ENCODE measurements at places on chromosomes 11 and 22. TPM values are rescaled to one million over a fixed set of nuclear protein-coding genes. Genes with fewer than 3 reads are reported as not detected.

LRRN4CL gene
- total RNA-seq: 2.4 TPM

FBXO3 gene
- total RNA-seq: 48.0 TPM

OMP gene
- not detected for total RNA-seq

OR52B2 gene
- total RNA-seq: not detected

DNA sequence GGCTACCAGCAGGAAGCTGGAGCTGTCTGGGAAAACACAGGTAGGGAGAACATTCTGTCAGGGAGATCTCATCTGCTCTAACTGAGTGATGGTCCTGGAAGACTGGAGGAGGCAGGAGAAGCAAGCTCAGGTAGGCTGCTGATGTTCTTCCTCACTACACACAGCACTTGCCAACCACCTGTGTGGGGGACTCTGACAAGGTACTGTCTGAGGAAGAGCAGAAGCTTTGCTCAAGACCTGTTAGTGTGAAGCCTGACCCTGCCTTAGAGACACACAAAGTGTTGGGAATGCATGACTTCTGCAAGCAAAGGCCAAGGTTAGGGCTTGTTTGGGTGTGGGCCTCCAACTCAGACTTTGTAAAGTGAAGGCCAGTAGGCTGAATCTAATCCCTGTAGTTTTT lies 46.5 kb downstream of the CHST1 start:
- no peaks in the 10 kb centered on the region for H3K27me3 ChIP-seq
- no peaks in the 10 kb centered on the region for H3K4me1 ChIP-seq
- H3K4me3 ChIP-seq: no peak overlapping the region
- H3K27ac ChIP-seq: no peak overlapping the region

GRCh38 chr11:130396965-130397364 lies 31.4 kb downstream of the ADAMTS8 start:
- no peak overlapping the region for H3K27ac ChIP-seq
- H3K36me3 ChIP-seq: no peaks in the 10 kb centered on the region
- no peak overlapping the region for H3K4me3 ChIP-seq

GRCh38 chr22:37822079-37822833 lies 926 bp upstream of the GALR3 start:
- no peaks in the 10 kb centered on the region for H3K36me3 ChIP-seq
- no peaks in the 10 kb centered on the region for H3K27me3 ChIP-seq
- peaks cover 30% of the 10 kb centered on the region for H3K4me1 ChIP-seq
- H3K27ac ChIP-seq: no peak overlapping the region

DNA sequence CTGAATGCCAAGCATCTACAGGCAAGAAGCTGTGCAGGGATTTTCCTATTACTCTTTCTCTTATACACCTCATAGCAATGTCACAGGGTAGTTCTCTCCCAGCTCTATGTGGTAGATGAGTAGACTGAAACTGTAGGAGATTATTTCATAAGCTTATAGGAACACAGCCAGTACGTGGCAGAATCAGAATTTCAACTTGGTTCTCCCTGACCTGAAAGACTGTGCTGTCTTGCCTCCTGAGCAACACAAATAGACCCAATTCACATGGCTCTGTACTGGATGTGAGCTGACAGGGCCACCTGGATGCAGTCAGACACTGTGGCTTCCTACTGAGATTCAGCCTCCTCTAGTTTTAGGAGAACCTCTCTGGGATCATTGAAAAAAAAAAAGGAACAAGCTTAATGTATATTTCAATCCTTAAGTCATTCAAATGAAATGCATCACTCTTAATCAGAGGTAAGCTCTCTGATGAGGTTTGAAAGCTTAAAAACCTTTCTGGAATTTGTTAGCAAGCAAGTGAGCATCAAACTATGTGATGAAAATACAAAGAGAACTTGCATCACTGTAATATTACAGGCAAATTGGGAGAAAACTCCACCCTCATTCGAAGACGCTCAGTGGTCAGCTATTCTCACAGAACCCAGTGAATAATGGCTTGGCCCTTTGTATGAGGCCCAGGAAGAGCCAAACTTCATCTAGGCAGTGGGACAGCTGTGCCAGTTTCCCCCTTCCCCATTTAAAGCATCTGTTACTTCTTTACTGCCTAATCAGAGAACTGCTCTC lies 1039.3 kb downstream of the NTM start:
- H3K4me1 ChIP-seq: no peaks in the 10 kb centered on the region
- H3K27me3 ChIP-seq: no peaks in the 10 kb centered on the region
- no peak for DNase-seq
- no peak overlapping the region for H3K27ac ChIP-seq
- H3K36me3 ChIP-seq: no peaks in the 10 kb centered on the region
- no peak overlapping the region for H3K4me3 ChIP-seq

- H3K4me3 ChIP-seq: no peak overlapping the region
- no peaks in the 10 kb centered on the region for H3K4me1 ChIP-seq
- H3K36me3 ChIP-seq: no peaks in the 10 kb centered on the region
- no peaks in the 10 kb centered on the region for H3K27me3 ChIP-seq
- H3K27ac ChIP-seq: no peak overlapping the region
These were observed 985.3 kb upstream of the FAT3 start for GRCh38 chr11:91239359-91239758.

DNA sequence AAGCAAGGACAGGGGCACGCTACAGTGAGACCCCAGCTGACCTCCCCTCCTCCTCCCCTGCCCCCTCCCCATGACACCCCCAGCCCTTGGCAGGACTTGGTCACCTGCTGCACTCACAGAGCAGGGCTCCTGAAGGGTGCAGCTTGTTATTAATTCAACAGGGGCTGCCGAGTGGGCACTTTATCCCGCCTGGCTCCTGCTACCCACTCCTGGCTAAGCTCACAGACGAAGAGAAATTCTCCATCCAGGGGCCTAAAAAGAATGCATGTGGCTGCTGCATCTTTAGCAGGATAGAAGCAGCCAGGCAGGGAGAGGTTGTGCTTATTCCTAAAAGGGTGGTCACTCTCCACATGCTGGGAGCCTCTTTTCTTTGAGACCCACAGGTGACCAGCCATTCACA lies 40.3 kb downstream of the GALNT18 start:
- H3K4me1 ChIP-seq: peaks cover 30% of the 10 kb centered on the region
- no peaks in the 10 kb centered on the region for H3K36me3 ChIP-seq
- peak overlapping the region; percentile 61 for H3K27ac ChIP-seq
- H3K4me3 ChIP-seq: no peak overlapping the region

DNA sequence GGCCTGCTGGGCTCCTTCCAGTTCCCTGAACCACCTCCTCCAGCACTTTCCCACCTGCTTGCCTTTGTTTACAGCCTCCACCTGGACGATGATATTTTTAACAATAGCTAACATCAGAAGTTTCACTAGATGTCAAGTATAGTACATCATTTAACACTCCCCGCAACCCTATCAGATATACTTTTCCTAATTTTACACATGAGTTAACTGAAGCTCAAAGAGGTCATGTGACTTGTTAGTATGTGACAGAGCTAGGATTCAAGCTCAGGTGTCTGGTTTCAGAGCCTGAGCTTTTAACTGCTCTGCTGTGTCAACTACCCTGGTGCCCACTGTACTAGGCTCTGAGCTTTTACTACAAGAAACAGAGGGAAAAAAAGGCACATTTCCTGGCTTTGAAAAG lies 14.3 kb upstream of the HPX start:
- H3K36me3 ChIP-seq: peaks cover 99% of the 10 kb centered on the region
- no peaks in the 10 kb centered on the region for H3K4me1 ChIP-seq
- no peaks in the 10 kb centered on the region for H3K27me3 ChIP-seq
- no peak for DNase-seq
- H3K4me3 ChIP-seq: no peak overlapping the region

- H3K4me3 ChIP-seq: no peak overlapping the region
- DNase-seq: no peak
- H3K4me1 ChIP-seq: peaks cover 55% of the 10 kb centered on the region
- H3K27ac ChIP-seq: no peak overlapping the region
- H3K27me3 ChIP-seq: no peaks in the 10 kb centered on the region
These were observed 20.1 kb upstream of the FCHSD2 start for GRCh38 chr11:73162196-73162740.

DNA sequence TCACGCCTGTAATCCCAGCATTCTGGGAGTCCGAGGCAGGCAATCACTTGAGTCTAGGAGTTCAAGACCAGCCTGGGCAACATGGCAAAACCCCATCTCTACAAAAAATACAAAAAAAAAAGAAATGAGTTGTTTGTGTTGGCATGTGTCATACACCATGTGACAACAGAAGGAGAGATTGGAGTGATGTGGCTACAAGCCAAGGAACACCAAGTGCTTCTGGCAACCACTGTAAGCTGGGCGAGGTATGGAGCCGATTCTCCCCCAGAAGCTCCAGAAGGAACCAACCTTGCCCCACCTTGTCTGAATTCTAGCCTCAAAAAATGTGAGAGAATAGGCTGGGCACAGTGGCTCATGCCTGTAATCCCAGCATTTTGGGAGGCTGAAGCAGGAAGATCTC lies 39.1 kb upstream of the SLC35C1 start:
- H3K27ac ChIP-seq: no peak overlapping the region
- H3K4me1 ChIP-seq: peaks cover 8% of the 10 kb centered on the region
- DNase-seq: no peak
- H3K4me3 ChIP-seq: no peak overlapping the region

- H3K27me3 ChIP-seq: no peaks in the 10 kb centered on the region
- DNase-seq: no peak
- no peak overlapping the region for H3K4me3 ChIP-seq
- H3K27ac ChIP-seq: no peak overlapping the region
These were observed 39.7 kb downstream of the USP35 start for GRCh38 chr11:78228467-78228866.

GRCh38 chr11:12060385-12060985 lies 49.9 kb upstream of the MICAL2 start:
- no peak for DNase-seq
- H3K36me3 ChIP-seq: no peaks in the 10 kb centered on the region
- no peaks in the 10 kb centered on the region for H3K4me1 ChIP-seq
- H3K4me3 ChIP-seq: no peak overlapping the region
- no peaks in the 10 kb centered on the region for H3K27me3 ChIP-seq
- H3K27ac ChIP-seq: no peak overlapping the region

GRCh38 chr11:20760811-20761210 lies 91.4 kb downstream of the NELL1 start:
- no peak overlapping the region for H3K4me3 ChIP-seq
- DNase-seq: no peak
- no peaks in the 10 kb centered on the region for H3K27me3 ChIP-seq
- no peaks in the 10 kb centered on the region for H3K36me3 ChIP-seq
- no peaks in the 10 kb centered on the region for H3K4me1 ChIP-seq

DNA sequence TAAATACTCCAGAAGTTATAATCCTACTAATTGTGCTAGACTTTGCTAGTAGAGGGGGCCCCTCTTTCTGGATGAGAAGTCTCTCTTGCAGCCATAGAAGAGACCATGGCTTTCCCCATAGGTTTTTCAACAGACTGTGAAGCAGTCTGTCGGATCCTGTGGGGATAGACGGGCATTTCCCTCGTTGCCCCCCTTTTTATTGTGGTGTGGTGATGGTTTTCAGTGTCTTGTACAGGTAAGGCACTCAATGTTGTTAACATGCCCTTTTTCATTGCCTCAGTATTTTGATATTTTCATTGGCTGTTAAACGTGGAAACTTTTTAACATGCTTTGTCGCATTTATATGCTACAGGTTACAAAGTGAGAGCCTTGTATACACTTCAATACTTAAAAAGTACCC lies 16.4 kb upstream of the GAS2L1 start:
- H3K36me3 ChIP-seq: peaks cover 72% of the 10 kb centered on the region
- H3K4me1 ChIP-seq: no peaks in the 10 kb centered on the region
- no peaks in the 10 kb centered on the region for H3K27me3 ChIP-seq
- H3K4me3 ChIP-seq: no peak overlapping the region

DNA sequence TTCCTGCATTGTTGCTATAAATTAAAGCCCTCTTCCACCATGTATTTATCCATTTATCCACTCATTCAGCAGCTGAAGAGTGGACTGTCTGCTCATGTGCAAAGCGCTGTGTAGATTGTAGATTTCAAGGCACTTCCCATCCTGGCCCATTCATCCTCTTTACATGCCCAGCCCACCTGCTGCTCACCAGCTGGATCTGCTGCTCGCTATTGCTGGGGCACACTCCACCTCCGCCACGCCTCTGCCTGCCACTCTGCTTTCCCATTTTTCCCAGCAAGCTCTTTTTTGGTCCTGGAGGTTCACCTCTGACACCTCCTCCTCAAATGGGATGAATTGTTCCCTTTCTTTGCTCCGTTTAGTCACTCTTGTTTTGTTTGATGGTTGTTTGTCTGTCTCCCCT lies 48.3 kb downstream of the CEP164 start:
- no peak for DNase-seq
- no peak overlapping the region for H3K27ac ChIP-seq
- peaks cover 6% of the 10 kb centered on the region for H3K4me1 ChIP-seq
- no peak overlapping the region for H3K4me3 ChIP-seq
- no peaks in the 10 kb centered on the region for H3K27me3 ChIP-seq

DNA sequence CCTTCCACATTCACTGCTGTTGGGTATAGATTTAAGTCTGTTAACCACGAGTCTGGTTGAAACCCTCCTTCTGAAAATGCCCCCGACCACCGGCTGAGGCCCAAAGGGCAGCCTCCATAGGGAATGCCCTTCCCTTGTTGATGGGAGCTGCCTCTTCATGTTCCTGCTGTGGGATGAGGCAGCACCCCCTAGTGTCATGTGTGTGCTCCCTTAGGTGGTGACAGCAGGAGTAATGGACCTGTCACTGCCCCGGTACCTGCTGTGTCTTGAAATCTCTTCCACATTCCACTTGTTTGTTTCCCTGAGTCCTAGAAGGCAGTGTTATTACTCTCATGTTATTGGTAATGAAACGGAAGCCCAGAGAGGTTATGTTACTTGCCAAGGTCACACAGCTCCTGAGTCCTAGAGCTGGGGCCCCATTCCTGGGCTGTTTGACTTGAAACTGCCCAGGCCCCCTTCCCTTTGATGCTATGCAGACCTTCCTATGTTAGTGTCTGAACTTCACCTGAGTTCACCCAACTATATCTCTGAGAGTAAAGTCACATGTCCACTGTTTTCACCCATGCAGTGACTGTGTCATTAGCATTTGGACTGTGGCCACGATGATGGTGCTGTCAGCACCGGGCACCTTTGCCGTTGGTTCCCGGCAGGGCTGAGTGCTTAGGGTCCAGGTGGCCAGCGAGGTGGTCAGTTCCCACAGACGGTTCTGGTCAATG lies 234.3 kb downstream of the TBC1D22A start:
- H3K36me3 ChIP-seq: peaks cover 5% of the 10 kb centered on the region
- no peak overlapping the region for H3K27ac ChIP-seq
- no peaks in the 10 kb centered on the region for H3K4me1 ChIP-seq
- no peak for DNase-seq

GRCh38 chr11:107744736-107745135 lies 32.9 kb upstream of the SLN start:
- DNase-seq: no peak
- no peaks in the 10 kb centered on the region for H3K36me3 ChIP-seq
- no peak overlapping the region for H3K27ac ChIP-seq
- H3K27me3 ChIP-seq: no peaks in the 10 kb centered on the region

GRCh38 chr22:45014654-45015053 lies 4.8 kb upstream of the PHF21B start:
- H3K36me3 ChIP-seq: no peaks in the 10 kb centered on the region
- no peak overlapping the region for H3K4me3 ChIP-seq
- H3K4me1 ChIP-seq: peaks cover 7% of the 10 kb centered on the region
- H3K27me3 ChIP-seq: peaks cover 28% of the 10 kb centered on the region

All from heart left ventricle (tissue), 16 donors.